ENCODE measurements at places on chromosomes 2 and 18.

DNA sequence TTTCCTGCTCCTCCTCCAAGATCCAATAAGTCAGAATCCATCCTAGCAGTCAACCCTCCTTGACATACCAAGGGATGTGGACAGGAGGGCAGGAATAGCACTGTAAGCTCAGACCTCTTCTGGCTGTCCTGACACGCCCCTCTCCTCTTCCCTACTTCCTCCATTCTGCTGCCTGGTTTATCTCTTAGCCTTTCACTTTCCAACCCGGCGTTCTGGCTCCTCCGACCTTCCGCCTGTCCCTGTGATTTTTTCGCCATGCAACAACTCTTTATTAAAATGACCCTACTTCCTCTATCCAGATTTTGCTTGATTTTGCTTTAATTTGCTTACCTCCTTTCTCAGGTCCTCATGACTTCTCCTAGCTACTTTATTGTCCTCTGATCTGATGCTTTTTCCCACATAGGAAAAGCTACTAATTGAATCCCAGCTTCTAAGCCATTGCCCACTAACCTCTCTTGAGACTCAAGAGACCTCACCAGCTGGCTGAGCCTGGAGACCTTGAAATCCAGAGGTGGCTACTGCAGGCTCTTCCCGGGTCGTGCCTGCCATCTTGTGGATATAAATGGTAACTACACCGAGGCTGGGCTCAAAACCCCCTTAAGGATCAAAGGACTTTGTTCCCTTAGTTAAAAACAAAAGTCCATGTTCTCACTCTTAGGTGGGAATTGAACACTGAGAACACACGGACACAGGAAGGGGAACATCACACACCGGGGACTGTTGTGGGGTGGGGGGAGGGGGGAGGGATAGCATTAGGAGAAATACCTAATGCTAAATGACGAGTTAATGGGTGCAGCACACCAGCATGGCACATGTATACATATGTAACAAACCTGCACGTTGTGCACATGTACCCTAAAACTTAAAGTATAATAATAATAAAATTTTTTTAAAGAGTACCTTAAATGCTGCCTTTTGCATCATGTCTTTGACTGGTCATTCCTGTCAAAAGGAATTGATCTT is 139.4 kb downstream of the AKAIN1 start:
- peak; percentile 53 for DNase-seq

DNA sequence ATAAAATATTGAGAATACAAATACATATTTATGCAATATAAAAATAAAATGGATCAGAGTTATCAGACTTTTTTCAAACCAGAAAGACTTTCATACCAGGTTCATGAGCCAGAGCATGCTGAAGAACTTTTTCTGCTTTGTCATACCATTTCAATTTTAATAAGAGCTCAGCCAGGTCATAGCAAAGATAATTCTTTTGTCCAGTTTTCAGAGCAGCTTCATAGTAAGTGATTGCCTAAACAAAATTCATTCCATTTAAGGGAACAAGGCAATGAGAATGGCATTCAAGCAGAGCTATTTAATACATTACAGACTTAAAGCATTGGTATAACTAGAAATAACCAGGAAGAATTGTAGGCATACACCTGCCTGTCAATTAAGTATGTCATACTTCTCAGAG is 42.3 kb downstream of the TTC21B start:
- DNase-seq = no peak

- no peak for DNase-seq
Observed at GRCh38 chr2:158191076-158191895, 89.6 kb downstream of the UPP2 start.

DNA sequence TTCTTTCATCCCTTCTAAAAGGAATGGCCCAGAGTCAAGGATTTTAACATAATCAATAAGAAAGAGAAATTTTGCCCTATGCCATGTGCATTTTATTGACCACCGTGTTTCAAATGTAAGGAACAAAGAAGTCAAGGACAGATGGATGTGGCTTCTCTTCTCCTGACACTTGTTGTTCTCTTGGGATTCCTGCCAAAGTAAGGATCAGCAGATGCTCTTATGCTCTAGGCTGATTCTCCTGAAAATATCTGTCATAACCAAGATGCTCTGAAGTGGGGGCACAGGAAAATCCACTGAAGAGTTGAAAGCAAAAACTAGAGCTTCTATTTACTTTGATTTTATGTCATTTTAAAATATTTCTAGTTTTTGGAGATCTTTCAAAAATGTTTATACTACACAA is 72.9 kb upstream of the SYT4 start:
- DNase-seq = no peak

GRCh38 chr2:105114551-105114950 is 76.7 kb downstream of the MRPS9 start:
- no peak for DNase-seq

GRCh38 chr2:15936277-15937104 is 3.9 kb upstream of the MYCN start:
- no peak for DNase-seq

- DNase-seq = no peak
Observed at GRCh38 chr2:85199698-85200097, 66.5 kb downstream of the TCF7L1 start.

DNA sequence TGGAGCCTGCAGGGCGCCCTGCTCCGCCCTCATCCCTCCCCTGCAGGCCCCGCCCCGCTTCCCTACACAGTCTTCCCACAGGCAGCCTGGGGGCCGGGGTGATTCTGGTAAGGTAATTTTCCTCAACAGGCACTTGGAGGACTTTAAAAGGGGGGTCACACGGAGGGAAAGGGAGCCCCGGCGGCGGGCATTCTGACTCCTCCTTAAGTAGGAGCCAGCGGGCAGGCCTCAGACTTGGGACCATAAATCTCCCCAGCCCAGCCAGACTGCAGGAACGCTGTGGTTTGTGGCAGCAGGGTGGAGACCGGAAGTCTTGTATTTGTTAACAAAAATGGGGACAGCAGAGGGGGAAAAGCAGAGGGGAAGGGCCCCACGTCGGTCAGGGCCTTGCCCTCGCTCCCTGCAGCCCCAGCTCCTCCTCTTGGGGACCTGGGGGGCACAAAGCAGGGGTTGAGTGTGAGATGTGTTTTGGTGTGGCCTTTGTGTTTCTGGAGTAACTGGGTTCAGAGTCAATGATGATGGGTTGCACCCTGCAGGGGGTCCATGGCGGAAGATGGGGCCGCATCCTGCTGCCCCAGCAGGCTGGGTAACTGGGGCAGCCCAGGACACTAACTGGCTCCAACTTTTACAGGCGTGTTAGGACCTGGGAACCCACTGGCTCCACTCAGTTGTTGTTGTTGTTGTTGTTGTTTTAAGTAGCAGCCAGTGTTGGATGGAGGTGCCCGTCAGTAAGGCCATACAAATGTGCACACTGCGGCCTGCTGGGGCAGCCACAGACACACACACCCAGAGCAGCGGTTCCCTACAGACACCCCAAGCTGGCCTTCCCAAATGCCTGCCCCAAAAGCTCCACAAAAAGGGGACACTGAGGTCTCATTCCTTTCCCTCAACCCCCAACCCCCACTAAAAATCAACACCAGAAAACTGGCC is 27.7 kb downstream of the SMAD7 start:
- no peak for DNase-seq

GRCh38 chr18:78980777-78981380 is 1.3 kb downstream of the SALL3 start:
- DNase-seq = no peak

DNA sequence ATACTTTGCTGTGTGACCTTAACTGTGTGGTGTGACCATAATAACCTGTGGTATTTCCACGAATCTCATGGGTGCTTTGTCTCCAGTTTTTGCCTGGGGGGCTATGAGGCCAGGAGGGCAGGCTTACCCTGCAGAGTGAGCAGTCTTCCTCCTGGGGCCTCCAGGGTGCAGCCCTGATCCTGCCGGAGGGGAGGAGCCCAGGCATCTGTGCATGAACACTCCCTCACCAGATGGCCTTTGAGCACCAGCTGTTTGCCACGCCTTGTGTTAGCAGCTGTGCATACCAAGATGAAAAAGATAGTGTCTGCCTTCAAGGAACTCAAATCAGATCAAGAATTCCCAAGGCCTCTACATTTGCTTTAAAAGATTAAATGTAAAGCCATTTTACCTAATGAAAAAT is 75.0 kb upstream of the RBM44 start:
- no peak for DNase-seq

DNA sequence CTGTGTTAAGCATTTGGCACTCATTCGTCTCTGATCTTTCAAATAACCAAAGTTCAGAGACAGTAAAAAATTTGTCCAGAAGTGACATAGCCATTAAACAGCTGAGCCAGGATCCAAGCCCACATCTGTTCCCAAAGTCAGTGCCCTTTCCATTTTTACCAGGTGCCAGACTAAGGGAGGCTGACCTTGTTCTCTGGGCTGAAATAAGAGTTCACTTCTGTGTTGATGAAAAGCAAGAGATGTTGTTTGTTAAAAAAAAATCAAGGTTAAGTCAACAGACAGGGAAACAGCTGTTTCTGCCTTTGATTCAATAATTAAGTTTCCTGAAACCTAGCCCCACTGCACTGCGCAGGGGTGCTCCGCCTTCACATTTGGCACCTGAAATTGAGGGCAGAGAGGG is 117.1 kb downstream of the PRKRA start:
- DNase-seq = no peak

DNA sequence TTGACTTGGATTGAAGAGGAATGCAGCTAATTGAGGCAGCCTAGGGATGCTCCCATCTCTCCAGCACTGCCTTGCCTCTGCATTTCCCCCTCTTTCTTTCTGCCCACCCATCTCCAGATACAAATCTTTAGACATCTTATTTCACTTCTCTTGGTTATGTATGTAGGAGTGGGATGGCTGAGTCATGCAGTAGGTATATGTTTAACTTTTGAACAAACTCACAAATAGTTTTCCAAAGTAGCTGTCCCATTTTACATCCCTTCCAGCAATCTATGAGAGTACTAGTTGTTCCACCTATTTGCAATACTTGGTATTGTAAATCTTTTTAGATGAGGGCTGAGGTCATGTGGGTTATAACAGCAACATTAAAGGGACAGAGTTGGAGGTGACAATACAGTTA is 329.9 kb downstream of the DYSF start:
- DNase-seq = no peak

DNA sequence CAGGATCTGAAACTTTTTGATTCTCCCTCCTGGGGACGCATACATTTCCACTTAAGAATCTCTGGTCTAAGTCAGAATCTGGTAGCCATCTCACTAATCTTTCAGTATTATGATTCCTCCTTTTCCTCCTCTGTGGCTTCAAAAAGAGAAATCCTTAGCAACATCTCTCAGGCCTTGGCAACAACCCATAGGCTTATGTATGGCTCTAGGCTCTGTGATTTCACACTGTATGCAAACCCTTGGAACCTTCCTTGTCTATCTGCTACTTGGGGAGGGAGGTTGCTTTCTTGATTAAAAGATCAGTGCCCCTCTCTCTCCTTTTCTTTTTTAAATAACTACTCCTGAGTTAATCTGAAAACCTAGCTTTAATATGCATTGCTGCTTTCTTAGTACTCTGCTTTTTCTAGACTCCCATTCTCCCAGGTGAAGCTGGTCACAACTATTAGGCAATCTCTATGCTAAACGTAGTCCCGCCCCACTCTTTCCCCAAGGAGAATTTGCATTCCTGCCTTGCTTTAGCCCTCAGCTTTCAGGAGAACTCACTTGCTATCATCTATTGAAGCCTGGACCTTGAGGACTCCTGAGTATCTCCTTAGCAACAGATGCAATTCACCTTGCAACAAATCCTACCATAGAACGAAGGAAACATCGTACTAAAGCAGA is 72.2 kb upstream of the L3MBTL4 start:
- no peak for DNase-seq

DNA sequence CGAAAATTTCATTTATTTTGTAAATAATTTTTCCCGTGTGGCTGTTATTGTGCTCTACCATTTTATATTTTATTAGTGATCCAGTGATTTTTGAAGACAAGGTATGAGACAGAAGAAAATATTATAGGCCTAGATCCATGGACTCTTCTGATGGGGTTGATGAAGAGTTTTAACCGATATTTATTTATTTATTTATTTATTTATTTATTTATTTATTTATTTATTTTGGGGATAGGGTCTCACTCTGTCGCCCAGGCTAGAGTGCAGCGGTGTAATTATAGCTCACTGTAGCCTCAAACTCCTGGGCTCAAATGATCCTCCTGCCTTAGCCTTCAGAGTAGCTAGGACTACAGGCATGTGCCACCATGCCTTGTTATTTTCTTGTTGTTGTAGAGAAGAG is 33.6 kb upstream of the RMND5A start:
- DNase-seq = no peak
